ENCODE measurements at places on chromosomes 2 and 18.
A peak's percentile ranks its signal among the peaks of the same experiment; 100 is the strongest.

- no peak for DNase-seq
Measured at GRCh38 chr2:36701918-36702317, 5.4 kb downstream of the VIT start.

GRCh38 chr2:30978854-30979253, 159.4 kb downstream of the GALNT14 start:
- no peak for DNase-seq

- no peak for DNase-seq
Measured at GRCh38 chr2:45675263-45675812, 23.9 kb downstream of the PRKCE start.

GRCh38 chr2:42108852-42109251, 60.3 kb upstream of the EML4 start:
- no peak for DNase-seq

DNA sequence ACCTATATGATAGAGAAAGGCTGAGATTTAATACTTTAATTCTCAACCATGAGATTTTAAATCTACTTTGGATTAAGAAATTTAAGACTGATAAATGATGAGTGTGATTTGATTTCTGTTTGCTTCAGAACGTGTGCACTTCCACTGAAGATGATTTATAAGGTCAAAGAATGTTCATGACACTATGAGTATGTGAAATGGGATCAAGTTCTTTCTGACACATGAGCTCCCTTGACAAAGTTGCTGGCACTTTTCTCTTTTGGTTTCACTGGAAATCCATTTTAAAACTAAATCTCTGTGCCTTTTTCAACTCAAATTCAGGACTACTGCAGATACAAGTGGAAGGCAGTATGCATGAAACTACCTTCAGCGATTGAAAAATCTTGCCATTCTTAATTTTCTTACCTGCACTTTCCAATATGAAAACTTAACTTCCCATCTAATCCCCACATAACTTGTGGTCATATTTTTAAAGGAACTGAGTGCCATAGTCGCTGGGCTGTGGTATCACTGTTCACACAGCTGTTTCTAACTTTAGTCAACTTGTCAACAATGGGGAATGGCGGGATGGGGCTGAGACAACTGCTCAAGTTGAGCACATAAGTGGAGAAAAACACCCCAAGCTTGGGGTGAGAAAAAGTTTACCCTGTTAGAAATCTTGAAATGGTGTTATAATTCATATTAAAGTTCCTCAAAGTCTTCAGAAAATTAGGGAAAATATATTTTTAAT, 51.8 kb upstream of the TTN start:
- DNase-seq = peak; percentile 90
